ENCODE measurements at places on chromosomes 1 and 21. TPM values are rescaled to one million over a fixed set of nuclear protein-coding genes. Genes with fewer than 3 reads are reported as not detected.

DNA sequence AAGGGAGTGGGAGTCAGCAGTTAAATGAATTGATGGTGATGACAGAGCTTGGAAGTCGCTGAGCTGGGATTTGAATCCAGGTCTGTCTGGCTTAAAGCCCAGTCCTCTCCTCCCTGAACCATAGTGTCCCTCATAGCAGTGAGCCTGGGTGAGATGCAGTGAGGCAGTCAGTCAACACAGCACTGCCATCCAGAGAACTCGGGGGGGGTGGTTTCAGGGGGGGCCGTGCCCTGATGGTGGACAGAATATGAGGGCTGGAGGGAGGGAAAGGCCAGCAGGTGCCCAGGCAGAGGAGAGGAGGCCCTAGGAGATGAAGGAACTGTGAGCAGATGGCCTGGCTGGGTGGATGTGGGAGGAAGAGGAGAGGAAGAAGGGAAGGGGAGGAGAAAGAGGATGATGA is 405.6 kb downstream of the PTPRU start:
- DNase-seq, result no peak

GRCh38 chr1:170669107-170669445 is 5.1 kb downstream of the PRRX1 start:
- no peak for DNase-seq

DNA sequence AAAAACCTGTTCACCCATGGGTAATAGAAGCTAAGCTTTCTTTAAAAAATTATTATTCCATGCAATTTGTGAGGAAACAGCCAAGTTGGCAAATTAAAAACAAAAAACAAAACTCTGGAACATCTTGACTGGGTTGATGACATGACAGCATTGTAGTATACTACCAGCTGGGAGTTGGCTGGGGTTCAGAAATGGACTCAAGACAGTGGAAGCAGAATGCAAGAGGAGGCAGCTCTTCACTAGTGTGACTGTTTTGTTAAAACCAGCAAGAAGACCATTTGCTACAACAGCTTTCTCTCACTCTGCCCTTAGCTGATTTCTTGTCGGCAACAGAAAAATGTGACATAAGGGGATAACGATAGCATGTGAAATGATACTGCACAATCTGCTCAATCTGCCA is 1298.9 kb upstream of the ADGRL4 start:
- DNase-seq, result no peak

Gene ZNF695
- 1.1 TPM for polyA plus RNA-seq

Gene EPRS1
- polyA plus RNA-seq, result 76.0 TPM

GRCh38 chr1:9233241-9233941 is 1.2 kb upstream of the H6PD start:
- no peak for DNase-seq

DNA sequence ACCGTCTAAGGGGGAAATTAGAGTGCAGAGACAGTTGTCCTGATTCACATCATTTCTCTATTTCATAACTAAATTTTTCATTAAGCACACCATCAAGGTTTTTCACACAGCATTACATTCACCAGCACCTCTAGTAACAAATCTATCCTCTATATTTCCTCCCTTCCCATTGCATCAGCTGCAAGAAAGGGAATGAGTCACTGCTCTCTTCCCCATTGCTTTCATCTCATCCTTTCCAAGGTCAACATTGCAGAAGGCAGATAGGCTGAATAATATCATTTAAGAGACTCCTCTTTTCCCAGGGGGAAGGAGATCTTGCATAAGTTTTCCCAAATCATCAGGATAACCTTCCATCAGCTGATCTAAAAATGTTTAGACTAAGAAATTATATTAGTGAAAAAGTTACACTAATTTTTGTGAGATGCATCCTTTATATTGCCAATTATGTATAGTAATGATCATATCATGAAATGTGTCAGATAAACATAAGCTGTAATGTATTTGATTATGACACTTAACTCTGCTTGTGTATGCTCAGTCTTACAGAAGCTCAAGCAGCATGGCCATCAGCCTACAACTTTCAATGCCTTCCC is 4.3 kb downstream of the INTS7 start:
- DNase-seq, result no peak

DNA sequence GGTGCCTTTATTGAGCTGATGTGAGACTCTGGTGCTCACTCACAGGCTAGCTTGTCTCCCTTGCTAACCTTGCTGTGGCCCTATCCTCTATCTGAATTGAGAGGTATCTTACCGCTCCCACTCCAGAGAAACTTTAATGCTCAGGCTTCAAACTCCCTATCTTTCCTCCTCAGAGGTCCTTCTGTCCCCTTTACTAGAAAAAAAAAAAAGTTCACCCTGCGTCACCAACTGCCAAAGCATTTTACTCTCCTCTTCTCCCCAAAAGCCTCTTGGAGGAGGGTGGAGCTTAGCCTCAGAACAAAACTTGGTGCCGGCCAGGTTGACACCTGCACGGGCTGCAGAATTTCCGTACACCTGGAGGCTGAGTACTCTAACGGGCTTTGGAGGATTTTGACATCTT is 55.1 kb downstream of the ATP2B4 start:
- DNase-seq, result no peak

- DNase-seq, result no peak
Measured at GRCh38 chr1:54037476-54037875, 15.5 kb downstream of the TMEM59 start.

GRCh38 chr1:219325368-219325742 is 151.7 kb downstream of the LYPLAL1 start:
- DNase-seq, result no peak

Gene TRAF3IP3
- 20.0 TPM for polyA plus RNA-seq

Data from small intestine (tissue), 16 donors.